ENCODE measurements at places on chromosomes 3 and 15.

DNA sequence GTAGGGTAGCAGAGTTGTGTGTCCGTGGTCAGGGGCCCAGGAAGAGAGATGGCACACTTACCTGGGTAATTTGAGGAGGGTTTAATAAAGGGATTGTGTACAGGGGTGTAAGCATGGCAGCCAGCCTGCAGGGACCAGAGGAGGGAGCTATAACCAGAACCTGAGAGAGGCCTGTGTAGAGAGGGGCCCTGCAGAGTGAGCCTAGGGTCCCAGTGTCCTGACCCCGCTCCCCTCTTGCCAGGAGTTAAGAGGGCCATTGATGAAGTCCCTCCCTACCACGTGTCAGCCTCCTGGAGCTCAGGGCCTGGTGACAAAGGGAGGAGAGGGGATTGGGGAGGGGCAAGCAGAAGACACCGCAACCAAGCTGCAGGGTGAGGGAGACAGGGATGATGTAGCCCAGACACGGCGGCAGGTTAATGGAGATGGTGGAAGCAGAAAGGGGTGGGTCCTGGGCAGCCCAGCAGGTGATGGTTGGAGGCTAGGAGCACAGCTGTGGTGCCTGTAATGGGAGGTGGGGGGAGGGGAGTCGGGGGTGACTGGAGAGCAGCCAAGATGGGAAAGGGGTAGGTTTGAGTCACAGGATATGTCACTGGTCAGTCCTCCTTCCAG, 165.4 kb upstream of the TOPAZ1 start:
- no peak for DNase-seq

GRCh38 chr3:12288182-12289129, at the start of gene PPARG:
PPARG (plus strand) TSS chr3:12289070; CDS start chr3:12379712, 90,642 bp downstream.
- no peak for DNase-seq

GRCh38 chr3:102449341-102449740, 14.5 kb downstream of the ZPLD1 start:
- DNase-seq: no peak

DNA sequence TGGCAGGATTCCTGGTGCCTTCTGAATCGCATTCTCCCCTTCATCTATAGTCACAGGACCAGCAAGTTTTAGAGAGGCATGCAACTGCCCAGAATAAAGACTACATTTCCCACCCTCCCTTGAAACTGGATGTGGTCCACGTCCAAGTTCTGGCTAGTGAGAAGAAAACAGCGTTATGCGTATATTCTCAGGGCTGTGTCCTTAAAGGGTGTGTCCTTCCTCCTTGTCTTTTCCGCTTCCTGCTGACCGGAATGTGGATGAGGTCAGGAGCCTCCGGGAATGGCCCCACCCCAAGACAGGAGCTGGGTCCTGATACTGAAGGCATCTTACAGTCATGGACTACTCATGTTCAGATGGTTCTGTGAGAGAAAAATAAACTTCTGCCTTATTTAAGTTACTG, 20.2 kb downstream of the CHST2 start:
- DNase-seq: no peak

GRCh38 chr15:65953622-65954021, 84.3 kb downstream of the RAB11A start:
- no peak for DNase-seq

GRCh38 chr3:108093616-108094015, 2.8 kb upstream of the CD47 start:
- DNase-seq: no peak

DNA sequence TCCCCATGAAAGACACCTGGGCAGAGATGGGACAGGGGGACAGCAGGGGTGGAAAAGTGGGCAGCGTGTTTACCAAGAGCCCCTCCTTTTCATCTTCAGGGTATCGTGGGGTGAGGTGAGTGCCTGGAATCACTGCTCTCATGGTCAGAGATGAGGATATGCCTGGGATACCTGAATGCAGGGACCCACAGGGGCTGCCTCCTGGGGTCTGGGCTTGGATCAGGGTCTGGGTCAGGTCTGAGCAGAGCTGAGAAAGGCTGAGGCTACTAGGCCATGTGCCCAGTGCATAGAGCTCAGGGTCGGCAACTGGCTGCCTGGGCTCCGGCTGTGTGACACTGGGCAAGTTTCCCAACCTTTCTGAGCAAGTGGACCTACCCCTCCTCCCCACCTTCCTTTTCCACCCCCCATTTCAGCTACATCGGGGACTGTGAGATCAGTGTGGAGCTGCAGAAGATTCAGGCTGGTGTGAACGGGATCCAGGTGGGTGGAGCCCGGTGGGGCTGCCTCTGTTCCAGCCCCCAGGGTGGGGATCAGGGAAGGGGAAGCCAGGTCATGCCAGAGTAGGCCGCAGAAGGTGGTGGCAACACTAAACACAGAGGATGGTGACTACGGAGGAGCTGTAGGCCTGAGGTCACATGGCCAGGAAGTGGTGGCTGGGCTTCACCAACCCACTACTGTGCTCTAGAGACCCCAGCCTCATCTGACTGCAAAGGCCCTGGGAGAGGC, 24.5 kb downstream of the ESYT3 start:
- no peak for DNase-seq

DNA sequence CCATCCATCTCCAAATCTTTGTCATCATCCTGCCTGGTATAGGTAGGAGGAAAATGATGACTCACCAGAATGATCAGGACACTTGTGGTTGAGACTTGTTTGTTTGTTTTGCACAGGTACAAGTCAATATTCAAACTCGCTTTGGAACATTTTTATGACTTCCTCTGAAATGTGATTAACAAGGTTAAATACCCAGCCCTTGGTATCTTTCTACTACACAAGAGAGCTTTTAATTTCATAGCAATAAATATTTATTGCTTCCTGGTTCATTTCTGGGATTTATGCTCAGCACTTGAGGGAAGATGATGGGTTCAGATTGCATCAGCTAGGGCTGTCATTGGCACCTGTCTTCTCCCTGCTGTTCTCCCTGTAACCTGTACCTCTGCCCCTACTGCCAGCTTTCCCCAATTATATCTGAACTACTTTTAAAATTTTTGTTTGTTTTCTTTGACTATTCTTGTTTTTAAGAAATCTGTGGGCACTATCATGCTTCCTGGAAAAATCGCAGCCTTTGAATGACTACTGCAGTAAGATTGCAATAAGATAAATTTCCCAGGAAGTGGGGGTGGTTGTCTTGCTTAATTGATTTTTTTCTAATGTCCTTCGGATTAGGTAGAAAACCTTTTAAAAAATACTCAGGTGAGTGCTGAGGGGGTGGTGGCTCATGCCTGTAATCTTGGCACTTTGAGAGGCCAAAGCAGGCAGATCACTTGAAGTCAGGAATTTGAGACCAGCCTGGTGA, 24.3 kb upstream of the GCNT3 start:
- no peak for DNase-seq

- DNase-seq: no peak
These were observed 97.8 kb downstream of the SST start for GRCh38 chr3:187572441-187572840.

GRCh38 chr3:181265750-181266333, 276.3 kb upstream of the DNAJC19 start:
- DNase-seq: no peak

GRCh38 chr15:33738941-33739664, 229.2 kb upstream of the CHRM5 start:
- no peak for DNase-seq

DNA sequence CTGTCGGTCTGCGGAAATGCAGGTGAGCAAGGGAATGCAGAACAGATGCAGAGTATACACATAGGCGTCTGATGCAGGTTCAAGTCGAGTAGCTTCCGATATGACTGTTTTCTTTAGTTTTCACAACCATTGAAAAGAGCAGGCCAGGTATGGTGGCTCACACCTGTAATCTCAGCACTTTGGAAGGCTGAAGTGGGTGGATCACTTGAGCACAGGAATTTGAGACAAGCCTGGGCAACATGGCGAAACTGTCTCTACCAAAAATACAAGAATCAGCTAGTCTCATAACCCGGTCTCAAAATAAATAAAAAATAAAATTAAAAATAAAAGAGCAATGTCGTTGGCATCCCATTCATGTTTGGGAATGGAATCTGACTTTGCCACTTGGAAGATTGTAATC, 101.5 kb downstream of the PTPRG start:
- DNase-seq: no peak

- no peak for DNase-seq
These were observed 18.5 kb downstream of the NT5DC2 start for GRCh38 chr3:52515192-52515591.

DNA sequence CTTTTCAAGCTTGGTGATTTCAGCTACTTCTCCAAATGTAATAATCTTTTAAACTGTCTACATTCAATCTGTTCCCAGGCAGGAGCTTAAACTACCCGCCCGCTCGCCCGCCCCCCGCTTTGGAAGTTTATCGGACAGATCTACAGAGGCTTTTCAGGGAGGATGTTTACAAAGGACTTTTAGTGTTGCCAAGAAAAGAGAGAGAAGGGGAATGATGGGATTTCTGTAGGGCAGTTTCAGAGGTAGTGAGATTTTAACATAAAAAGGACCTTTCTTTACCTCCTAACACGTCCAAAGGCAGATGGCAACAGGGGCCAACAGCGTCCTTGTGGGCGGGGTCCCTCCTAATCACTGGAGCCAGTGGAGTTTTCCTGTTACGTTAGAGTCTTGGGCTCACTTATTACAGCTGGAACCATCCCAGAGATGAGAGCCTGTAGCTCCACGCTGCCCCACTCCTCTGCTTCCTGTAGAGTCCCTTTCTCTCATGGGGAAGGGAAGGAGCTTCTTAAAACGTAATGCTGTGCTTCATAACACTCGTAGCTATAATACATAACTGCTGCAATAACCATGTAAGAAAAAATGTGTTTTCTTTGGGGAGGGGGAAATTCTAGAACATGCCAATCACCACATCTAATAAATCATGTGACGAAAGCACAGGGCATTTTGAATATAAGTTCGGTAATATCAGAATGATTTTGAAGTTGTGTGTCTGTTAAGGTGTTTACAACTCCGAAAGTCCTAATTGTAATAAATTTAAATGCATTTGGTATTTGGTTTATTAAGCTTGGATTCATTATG, 30.9 kb downstream of the HES1 start:
- DNase-seq: no peak

GRCh38 chr3:48432411-48433371, 2.8 kb upstream of the PLXNB1 start:
- DNase-seq: no peak

- DNase-seq: no peak
These were observed 133.4 kb downstream of the FOXP1 start for GRCh38 chr3:71450162-71450561.

GRCh38 chr15:66849393-66849745, 147.3 kb downstream of the SMAD6 start:
- DNase-seq: no peak

DNA sequence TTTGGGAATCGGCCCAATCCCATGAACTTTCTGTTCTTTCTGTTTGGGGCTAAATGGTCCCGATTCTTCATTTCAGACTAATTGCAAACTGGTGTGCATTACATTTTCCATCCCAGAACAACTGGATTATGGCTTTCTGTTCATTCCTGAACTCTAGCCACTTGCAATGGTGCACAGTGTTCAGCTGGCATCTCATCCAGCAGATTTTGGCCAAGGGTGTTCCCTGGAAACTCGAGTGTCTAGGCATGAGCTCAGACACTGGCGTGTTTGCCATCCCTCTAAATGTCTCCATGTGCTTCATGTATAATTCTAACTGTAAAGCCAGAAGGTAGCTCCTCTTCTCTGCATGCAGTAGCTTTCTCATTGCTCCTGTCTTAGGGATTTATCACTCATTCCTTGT, 97.1 kb upstream of the MYZAP start:
- no peak for DNase-seq

- no peak for DNase-seq
These were observed 910.2 kb downstream of the ROBO1 start for GRCh38 chr3:78857494-78858111.

DNA sequence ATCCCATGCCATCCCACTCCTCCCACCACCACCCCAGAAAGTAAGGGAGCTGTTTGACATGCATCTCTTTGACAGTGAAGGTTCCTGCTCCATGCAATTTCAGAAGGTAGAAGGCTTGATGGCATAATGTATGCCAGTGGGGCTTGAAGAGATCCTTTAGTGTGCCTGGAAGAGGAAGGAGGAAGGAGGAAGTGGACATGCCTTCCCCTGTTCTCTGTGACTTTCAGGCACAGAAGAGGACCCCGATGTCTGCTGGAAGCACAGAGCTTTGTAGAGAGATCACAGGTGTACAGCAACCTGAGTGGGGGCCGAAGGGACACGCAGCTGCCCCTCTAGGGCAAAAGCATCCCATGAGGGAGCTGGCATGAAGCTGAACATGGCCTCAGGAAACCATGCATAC, 171.6 kb downstream of the CD47 start:
- DNase-seq: no peak

DNA sequence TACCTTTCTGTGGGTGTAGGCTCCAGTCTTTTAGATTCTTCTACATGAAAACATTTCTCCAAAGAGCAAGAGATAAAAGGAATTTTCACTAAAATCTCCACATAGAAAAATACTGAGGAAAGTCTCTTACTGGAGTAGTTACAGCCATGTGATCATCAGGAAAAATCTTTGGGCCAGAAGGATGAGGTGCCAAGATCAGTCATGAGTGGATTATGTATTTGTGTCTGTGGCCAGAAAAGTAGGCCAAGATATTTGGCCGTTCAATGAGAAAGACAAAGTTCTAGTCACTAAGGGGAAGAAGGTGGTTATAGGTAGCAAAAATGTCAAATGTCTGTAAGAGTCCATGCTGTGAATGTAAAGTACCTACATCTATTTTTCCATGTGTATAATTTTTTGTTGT, 339.3 kb downstream of the NSUN3 start:
- no peak for DNase-seq

DNA sequence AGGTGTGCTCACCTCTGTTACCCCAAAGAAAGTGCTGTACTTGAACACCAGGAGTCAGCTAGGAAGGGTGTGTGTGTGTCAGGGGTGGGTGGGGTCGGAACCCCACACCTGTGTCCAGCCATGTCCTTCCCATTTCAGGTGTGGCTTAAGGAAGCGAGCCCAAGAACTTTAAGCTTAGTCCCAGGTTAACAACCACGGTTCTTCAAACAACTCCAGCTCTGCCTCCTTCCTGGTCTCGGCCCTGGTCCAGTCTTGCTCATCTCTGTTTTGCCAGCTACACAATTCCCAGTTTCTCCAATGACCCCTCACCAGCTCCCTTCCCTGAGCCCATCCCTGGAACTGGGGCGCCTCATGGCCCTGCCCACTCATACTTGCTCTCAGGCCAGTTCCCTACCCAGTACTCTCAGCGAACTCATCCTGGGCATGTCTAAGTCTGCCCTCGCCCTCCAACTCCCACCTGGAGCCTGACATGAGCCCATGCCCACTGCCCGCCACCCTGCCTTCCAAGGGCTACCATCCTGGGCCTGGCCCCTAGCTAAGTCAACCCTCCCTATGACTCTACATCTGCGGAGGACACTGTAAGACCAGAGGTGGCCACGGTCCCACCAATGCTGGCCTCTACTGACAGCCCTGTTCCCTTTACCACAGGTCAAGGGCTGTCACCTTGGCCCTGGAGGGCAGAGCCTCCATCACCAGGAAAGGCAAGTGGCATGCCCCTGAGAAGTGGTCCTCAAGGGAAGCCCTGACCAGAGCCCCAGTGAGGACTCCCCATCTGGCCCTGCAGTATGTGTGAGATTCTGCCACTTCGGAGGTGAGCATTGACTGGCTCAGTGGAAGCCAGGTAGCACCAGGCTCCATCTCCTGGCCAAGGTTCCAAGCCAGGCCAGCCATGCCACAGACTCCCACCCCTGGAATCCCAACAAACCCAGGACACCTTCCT, 9.2 kb downstream of the POC1A start:
- DNase-seq: no peak

GRCh38 chr3:37858742-37859141, 2.9 kb upstream of the CTDSPL start:
- DNase-seq: no peak
